ENCODE measurements at places on chromosomes 2 and 18.

GRCh38 chr18:69890558-69890957 lies 57.1 kb downstream of the CD226 start:
- no peak for DNase-seq

DNA sequence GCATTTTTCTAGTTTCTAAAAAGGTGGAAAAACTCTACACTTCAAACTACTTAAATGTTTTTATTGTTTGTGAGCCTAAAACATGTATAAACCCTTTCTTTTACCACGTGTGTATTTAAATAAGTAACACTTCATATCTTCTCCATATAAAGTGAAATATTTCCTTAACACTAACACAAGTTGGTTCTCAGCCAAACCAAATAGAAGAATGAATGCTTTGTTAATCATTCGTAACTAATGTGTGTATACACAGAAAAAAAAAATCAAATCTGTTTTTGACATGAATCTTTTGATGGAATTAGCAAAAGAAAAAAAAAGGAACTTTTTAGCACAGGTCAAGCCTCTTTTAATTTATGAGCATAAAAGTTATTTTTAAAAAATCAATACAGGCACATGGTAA lies 89.3 kb downstream of the EHBP1 start:
- no peak for DNase-seq

DNA sequence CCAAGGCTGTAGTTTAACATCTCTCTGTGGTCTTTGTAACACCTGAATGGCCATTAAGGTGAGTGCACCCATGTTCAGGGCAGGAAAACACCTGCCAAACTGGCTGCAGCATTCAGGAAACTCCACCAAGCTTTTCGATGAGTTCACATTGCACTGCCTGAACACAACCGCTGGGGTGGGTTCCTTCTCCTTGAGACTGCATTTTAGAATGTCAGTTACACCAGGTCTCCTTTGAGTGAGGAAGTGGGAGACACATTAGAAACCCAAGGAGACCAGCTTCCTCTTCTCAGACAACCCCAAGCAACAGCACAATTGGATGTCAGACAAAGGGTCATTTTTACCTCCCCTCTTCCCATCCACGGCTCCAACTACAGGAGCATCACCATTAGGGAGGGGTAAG lies 35.2 kb downstream of the CYRIA start:
- no peak for DNase-seq

DNA sequence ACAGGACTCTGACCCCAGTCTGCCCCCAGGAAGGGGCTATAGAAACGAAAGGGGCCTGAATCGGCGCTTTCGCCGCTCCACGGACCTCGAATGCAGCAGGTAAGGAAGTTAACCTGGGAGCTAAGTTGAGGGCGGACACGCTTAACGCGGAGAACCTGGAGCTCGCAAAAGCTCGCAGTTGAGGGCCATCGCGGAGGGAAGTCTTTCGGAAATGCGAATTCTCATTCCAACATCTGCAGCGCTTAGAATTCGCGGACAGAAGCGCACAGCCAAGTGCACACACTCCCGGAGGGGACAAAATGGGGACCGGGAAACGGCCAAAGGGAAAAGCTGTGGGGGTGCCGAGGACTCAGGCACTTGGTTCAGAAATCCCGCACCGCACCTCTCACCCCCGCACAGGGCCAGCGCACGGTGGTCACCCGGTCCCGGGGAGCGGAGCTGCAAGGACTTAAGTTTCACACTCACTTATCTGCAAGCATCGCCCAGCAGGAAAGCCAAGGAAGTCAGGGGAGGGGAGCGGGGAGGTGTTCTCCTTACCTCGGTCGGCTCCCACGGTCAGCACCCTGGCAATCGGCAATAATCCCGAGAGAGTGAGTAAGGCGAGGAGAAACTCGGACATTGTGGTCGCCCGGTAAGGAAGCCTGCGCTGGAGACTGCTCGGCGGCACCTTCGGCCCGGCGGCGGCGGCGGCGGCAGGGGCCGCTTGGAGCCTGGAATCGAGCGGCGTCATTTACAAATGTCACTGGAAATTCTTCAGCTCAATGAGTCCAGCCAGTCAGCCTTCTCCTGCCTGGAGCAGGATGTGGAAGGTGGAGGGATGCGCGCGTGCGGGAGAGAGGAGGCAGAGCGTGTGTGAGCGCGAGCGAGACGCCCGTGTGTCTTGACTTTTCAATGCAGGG lies 456 bp downstream of the LRP1B start:
- DNase-seq = no peak

GRCh38 chr2:161388146-161388779 lies 27.8 kb upstream of the TBR1 start:
- DNase-seq = no peak

DNA sequence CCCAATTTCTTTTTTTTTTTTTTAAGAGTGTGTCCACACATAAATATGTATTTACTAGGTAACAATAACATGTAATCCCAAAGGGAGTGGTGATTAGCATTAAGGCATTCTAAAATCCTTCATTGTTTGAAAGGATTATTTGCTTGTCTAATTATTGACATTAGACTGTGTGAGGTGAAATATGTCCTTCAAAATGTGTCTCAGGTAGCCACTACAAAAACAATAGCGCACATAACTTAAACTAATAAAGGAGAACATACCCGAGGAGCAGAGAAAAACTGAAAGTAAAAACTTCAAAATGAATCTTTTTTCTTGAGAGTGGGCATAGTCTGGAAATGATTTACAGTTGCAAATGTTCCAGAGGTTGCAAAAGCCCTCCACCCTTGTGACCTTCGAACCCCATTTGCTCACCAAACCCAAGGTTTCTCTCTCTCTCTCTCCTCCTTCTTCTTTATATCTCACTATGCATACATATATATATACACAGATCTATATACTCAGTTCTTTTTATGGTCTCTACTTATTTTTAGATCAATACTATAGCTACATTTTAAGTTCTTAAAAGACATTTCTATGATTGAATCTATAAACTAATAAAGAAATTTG lies 24.4 kb upstream of the FRZB start:
- DNase-seq = no peak

GRCh38 chr2:98822301-98823164 lies 91.6 kb upstream of the MGAT4A start:
- DNase-seq = no peak

GRCh38 chr2:11069566-11070185 lies 85.6 kb upstream of the SLC66A3 start:
- no peak for DNase-seq

DNA sequence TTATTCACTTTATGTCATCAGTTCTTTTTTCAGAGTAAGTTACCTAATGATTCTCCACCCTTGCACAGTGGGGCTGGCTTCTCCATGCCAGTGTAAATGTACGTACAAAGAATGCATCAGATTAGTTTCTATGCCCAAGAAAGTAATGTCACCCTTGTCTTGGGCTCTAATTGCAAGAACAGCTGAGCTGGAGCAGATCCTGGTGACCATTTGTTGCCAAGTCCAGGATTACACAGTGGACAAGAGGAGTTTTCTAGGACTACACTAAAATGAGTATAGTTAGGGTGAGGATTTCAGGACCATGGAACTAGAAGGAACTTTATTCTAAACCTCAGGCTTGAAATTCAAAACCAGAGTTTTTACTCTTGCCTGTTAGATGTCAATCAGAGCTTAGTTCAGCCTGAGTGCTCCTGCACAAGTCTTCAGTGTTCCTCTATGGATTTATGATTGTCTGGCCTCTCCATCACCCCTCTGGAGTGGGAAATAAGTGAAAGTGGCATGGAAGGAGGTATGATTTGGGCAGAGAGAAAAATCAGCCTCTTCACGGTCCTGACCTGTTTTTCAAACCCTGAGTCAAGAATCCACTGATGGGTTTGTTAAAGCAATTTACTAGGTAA lies 29.8 kb downstream of the PCBP1 start:
- no peak for DNase-seq

- DNase-seq = no peak
Observed at GRCh38 chr18:8326763-8327394, 282.4 kb upstream of the RAB12 start.

DNA sequence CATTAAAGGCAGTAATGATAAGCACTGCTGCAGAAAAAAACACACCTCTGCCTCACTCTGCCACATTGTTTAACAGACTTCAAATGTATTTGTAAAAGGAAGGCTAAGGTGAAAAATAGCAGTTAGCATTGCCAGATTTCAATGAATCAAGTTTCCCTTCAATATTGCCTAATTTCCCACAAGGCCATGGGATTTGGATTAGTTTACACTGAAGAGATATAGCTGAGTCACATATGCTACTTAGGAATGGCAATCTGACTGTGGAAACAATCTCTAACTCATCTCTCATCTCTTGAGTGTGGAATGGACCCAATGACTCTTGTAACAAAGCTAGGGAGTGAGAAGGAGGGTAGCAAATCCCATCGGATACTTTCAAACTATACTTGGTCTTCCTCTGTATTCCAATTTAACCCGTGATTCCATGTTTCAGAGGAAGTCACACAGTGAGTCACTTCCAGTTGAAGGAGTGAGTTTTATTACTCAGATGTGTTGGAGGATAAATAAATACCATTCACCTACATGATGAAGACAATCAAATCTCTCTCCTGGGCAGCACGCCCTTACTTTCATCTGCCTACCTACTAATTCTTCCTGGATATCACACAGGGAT lies 5.1 kb downstream of the B4GALT6 start:
- DNase-seq = no peak

- no peak for DNase-seq
Observed at GRCh38 chr2:175948191-175948590, 53.9 kb downstream of the LNPK start.

DNA sequence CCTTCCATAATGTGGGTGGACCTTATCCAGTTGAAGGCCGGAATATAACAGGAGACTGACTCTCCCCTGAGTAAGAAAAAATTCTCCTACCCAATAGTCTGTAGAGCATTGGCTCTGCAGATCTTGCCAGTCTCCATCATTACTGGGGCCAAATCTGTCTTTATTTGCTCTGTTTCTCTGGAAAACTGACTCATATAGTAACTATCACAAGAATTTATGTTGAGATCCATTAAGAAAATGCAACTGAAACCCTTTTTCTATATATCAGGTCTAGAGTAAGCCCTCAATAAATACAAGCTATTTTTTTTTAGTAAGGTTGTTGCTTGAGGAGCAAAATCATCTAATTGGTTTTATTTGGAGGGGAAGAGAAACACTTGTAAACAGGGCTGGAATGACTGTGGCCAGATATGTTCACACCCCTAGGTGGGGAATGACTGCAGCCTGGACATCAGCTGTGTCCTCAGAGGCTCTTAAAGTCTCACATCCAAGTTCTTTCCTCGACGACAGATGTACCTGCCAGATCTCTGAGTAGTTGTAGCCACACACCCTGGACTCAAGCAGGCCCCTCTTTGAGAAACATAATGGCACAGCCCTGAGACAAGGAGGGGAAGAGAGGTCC lies 339.7 kb downstream of the TNS1 start:
- DNase-seq = no peak

DNA sequence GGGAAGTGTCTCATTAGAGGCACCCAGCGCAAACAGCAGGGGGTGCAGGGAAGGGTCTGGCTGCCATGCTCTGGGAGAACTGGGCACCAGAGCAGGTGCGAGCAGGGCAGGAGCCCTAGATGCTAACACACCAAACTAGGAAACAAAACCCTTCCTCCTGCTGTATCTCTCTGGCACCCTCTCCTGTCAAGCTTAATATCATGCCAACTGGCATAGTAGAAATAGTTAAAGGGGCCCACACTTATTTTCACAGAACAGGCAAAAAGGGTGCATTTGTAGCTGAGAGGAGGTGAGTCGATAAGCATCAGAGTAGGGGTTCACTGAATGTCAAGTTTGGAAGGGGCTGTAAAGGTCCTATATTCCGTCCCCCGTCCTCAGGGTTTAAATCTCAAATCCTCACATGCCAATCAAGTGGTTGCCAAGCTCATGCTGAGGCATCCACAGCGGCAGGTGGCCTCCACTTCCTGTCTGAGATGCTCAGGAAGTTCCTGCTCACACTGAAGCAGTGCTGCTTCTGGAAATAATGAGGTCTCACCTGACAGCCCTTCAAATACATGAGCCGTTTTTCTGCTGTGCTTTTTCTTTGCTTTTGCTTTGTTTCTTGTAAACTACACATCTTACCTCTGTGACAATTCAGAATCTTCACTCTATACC lies 14.9 kb upstream of the ACKR3 start:
- DNase-seq = no peak
